ENCODE measurements at places on chromosomes 7 and 10.

- DNase-seq, result no peak
Measured at GRCh38 chr10:68647672-68648341, 73.2 kb upstream of the CCAR1 start.

DNA sequence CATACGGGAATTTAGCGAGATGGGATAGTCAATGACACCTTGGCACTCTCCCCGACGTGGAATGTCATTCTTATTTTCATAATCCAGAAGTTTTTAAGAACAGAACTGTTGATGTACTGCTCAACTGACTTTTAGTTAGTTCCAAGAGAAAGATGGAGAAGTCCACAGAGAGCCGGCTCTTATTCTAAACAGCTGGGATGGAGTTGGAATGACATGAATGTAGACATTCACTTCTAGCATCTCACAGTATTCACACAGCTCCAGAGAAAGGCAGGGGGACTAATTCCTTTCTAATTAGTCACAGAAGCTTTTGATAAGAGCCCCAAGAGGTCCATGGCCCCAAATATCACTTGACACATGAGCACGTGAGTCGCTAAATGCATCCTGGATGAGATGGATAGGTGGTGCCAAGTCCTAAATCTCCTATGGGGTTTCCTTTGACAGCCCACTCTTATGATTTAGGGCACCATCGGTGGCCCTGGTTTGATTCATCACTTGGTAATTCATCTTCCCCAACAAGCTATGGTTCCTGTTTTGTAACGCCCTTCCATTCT is 420.3 kb upstream of the AUTS2 start:
- DNase-seq, result no peak

DNA sequence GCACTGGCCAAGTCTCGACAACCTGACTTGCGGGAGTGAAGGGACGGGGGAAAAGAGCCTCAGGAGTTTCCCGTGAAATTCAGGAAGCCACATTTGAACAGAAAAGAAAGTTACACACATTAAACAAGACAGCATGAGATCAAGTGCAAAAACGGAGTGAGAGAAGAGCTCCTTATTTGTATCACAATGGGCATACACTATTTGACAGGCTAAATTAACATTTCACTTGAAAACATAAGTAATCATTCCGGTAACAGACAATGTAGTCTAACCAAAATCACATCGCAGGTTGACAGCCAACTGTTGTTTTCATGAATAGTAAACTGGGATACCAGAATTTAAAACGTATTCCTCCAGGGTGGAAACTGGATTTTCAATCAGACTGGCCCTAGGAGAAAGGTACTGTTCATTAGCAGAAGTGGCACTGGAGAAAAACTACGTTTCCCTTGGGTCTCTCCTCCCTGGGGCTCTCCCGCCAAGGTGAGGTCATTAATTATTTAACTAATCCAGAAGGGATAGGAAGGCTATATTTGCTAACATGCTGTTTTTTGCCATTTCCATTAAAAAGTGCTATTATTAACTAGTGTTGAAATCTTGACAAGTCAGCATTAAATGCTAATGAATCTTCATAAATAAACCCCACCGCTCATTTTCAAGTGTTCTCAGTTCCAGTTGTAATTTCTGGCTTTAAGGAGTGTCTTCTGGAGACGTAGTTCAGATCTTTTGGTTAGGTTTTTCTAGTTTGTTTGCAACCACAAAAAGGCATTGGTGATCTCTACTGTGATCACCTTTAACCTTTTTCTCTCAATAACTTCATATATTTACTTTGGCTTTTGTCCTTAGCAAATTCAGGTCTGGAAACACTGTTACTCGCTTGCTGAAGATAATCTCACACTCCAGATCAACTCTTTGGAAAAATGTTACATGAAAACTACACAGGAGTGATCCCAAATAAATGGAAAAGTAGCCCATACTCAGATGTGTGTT is 25.1 kb downstream of the RHEB start:
- no peak for DNase-seq

- no peak for DNase-seq
Measured at GRCh38 chr7:43869867-43870240, 537 bp upstream of the MRPS24 start.

- no peak for DNase-seq
Measured at GRCh38 chr7:21338728-21339164, 89.1 kb upstream of the SP4 start.

- no peak for DNase-seq
Measured at GRCh38 chr7:36266190-36266589, 113.1 kb downstream of the EEPD1 start.

- no peak for DNase-seq
Measured at GRCh38 chr7:15891151-15891881, 204.8 kb upstream of the MEOX2 start.

GRCh38 chr10:93071177-93071472 is 2.6 kb upstream of the CYP26A1 start:
- DNase-seq, result no peak

DNA sequence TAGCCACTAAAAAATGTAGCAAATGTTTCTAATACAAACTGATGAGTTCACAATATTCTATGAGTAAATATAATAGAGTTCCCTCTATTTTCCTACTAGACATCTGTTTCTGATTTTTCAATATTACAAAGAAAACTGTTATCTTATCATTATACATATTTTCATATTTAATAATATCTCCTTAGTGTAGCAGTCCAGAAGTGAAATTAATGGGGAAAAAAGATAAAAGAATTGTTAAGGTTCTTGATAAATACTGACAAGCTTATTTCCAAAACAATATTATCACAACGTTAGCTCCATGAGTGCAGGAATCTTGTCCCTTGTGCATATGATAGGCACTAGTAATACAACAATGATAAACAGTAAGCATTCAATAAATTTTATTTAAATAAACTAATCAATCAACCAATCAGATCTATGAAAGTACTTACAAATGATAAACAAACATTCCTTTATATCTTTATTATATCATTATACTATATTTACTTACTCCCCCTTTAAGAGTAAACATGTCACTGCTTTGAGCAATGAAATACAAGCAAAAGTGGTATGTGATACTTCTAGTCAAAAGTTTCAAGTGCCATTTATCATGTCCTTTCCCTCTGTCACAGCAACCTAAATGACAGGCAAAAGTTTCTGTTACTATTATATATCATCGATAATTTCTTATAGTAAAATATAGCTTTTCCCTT is 103.1 kb downstream of the IMMP2L start:
- no peak for DNase-seq

GRCh38 chr7:85890244-85890811 is 703.5 kb upstream of the SEMA3D start:
- no peak for DNase-seq

- no peak for DNase-seq
Measured at GRCh38 chr10:126684171-126684745, 13.8 kb upstream of the C10orf90 start.

GRCh38 chr7:20340839-20341238 is 10.1 kb downstream of the ITGB8 start:
- DNase-seq, result no peak

- DNase-seq, result no peak
Measured at GRCh38 chr7:76122516-76123239, 74.8 kb downstream of the MDH2 start.

GRCh38 chr10:11144626-11145494 is 127.2 kb downstream of the CELF2 start:
- DNase-seq, result no peak

DNA sequence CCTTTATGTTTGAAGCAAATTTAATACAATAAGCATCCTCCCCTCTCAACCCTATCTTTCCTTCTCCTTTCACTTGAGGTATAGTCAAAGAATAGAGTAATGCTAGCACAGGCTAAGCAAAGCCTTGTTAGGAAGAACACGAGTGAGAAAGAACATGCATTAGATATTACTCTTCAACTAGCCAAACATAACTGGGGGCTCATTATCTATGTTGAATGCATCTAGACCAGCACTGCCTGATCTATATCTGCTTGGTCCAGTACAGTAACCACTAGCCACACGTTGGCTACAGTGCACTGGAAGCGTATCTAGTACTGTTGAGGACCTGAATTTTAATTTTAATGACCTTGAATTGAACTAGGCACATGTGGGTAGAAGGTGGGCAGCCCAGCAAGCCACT is 21.0 kb downstream of the SFMBT2 start:
- DNase-seq, result no peak

- DNase-seq, result no peak
Measured at GRCh38 chr7:84913731-84914130, 273.1 kb downstream of the SEMA3D start.

GRCh38 chr7:94710256-94710655 is 54.3 kb upstream of the SGCE start:
- no peak for DNase-seq

DNA sequence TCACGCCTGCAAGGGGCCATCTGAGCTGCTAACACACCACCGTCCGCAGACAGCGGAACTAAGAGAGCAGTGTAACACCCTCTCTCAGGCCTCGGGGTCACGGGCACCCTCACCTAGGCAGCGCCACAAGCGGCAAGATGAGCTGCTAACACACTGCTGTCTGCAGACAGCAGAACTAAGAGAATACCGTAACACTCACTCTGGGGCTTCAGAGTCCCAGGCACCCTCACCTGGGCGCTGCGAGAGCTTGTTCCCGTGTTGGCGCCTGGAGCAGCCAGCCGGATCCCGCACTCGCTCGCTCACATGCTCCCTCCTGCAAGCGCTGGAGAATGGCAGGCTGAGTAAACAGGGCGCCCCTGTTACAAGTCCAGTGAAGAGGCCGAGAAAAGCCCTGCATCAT is 160.2 kb downstream of the SRPK2 start:
- no peak for DNase-seq

DNA sequence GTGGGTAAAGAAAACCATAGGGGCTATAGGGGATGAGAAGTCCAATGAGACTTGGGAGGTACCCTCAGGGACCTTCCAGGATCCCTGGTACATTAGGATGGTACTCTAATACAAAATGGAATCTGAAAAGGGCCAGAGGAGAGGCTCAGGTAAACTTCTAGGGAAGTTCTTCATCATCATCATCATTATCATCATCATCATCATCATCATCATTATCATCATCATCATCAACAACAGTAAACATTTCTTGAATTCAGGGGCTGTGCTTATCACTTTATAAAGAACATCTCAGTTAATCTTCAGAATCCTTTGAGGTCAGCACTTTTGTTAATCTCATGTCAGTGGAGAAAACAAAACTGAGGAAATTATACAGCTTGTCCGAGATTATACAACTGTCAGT is 50.1 kb downstream of the PLPP4 start:
- DNase-seq, result no peak

DNA sequence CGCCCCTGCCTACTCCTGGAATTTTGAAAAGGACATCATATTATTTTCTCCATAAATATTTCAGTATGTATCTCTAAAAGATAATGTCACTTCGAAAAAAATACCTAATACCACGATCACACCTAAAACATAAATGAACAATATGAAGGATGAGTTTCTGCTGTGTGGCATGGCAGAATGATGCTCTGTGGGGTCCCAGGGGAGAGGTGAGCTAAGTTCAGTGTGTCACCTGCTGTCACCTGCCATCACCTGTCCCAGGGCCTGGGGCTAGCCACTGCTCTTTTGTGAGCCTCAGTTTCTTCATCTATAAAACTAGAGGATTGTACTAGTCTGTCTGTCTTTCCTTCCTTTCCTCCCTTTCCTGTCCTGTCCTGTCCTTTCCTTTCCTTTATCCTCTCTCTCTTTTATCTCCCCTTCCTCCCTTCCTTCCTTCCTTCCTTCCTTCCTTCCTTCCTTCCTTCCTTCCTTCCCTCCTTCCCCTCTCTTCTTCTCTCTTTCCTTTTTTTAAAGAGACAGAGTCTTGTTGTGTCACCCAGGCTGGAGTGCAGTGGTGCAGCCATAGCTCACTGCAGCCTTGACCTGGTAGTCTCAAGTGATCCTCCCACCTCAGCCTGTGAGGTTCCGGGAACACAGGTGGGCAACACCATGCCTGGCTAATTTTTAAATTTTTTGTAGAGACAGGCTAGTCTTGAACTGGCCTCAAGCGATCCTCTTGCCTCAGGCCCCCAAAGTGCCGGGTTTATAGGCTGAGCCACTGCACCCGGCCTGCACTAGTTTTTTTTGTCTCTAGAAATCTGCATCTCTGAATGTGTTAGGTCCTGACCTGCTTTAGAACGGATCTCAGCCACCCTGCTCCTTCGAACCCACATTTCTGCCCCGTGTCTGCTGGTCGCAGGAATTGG is 43.1 kb downstream of the CUX1 start:
- DNase-seq, result no peak

- no peak for DNase-seq
Measured at GRCh38 chr7:127258111-127258510, 5.4 kb upstream of the GRM8 start.

- no peak for DNase-seq
Measured at GRCh38 chr10:69405221-69405620, 11.5 kb downstream of the TACR2 start.

DNA sequence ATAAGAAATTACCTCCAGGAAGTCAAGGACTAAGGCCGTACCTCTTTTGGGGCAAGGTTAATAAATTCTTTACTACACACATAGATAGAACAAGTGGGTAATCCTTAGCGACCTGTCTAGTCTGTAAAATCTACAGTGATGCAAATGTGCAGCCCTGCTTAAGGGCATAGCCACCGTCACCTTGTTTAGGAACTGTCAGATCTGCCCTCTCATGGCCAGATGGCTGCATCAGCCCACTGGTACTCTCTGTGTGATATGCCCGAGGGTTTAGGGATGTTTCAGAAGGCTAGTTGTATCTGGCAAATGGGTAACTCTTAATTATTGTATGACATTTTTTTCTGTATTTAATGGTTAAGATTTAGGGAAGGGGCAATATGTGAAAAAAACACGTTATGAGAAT is 74.3 kb downstream of the NRG3 start:
- no peak for DNase-seq

- no peak for DNase-seq
Measured at GRCh38 chr7:148545932-148546331, 44.6 kb upstream of the C7orf33 start.

DNA sequence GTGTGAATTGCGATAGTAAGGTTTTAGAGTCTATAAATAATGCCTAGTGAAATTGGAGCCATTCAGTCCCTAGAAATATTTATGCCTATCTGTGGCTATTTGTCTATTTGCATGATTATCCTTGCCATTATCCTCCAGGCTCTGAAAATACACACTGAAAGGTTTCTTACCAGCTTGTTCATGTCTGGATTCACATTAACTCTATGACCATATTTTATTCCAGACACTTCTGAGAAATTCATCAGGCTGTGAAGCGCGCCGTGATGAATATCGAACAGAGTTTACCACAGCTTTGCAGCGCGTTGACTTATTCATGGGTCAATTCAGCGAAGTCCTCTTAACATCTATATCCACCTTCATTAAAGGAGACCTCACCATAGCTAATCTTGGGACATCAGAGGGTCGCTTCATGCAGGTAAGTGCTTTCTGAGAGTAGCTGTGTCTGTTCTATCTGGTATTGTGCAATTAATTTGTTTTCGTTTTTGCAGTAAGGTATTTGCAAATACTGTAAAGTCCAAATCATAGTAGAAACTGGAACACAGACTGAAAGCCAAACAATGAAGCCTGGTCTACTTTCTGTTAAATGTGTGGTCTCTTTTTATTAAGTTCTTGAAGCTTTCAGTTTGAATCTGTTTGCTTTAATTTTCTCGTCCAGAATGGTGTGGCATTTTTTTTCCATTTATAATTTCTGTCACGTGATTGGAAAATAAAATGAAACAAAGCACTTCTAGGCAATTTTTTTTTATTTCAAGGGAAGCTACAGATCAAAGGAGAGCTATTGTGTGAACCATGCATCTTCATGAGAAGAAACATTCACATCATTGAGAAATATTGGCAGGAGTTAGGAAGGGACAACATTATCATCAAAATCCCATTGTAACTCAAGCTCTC is 59.7 kb downstream of the MET start:
- no peak for DNase-seq
